ENCODE measurements at places on chromosomes 7 and 10.

DNA sequence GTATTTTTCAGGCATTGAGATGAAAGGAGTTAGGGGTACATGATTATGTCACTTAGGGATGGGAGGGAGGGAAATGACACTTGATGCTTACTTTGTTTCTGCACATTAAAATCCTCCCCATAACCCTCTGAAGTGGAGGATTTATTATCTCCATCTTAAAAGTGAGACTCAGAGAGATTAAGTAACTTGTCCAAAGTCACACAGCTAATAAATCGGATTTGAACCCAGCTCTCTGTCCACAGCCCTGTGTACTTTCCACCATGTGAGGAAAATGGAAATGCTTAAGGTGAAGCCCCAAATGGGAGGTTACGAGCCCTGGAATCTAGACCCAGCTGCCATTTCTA, 58.6 kb downstream of the HK1 start:
- no peak for DNase-seq

DNA sequence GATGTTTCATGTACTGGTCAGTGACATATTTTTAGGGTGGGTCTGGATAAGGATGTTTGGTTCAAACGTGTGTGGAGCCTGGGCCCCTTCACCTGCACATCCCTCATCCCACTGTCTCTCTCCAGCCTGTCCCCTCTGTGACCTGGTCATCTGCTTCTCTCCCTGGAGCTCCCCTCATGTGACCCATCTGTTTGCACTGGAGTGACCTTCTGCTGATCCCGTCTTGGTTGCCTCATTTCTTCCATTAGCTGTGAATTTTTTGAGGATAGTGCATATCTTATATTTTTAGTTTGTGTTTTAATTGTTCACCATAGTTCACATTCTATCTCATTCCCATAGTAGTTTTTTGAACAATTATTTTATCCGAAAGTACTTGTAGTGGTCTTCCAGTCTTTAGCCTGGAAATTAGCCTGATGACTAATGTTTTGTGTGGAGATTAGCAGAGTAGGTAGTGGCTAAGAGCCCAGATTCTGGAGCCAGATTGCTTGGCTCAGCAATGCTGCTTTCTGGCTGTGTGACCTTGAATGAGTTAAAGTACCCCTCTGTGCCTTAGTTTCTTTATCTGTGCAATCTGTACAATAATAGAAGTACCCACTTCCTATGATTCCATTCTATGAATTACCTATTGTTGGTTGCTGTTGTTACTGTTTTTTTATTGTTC, 224.5 kb downstream of the LRMDA start:
- DNase-seq: no peak

- no peak for DNase-seq
Observed at GRCh38 chr7:36942025-36942424, 217.7 kb upstream of the AOAH start.

DNA sequence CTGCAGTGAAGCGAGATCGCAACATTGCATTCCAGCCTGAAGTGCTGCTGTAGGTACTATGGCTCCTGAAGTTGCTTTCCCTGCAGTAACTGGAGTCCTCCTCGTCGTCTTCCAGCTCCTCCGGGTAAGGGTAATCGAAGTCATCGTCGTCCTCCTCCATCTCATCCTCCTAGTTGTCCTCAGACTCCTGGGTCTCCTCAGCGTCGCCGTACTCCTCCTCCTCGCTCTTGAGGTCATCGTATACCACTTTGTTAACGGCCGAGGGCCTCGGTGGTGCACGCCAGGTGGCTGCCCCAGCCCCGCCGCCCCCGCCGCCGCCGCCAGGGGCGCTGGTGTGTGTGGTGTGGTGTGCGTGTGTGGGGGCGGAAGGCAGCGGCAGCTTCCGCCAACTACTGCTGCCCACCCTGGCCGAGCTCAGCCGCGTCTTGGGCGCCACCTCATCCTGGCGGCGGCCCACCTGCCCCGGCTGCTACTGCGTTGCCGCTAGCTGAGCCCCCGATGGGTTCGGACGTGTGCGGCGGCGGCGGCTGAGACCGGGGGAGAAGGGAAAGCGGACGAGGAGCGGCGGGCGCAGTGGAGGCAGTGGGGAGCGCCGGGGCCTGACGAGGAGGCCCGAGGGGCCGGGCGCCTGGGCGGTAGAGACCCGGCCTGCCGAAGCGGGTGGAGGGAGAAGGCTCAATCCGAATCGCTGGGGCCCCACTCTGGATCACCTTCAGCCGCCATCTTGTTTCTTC, 11.8 kb upstream of the ACBD5 start:
- peak; percentile 90 for DNase-seq

GRCh38 chr7:12609561-12609960, 39.0 kb downstream of the SCIN start:
- no peak for DNase-seq

DNA sequence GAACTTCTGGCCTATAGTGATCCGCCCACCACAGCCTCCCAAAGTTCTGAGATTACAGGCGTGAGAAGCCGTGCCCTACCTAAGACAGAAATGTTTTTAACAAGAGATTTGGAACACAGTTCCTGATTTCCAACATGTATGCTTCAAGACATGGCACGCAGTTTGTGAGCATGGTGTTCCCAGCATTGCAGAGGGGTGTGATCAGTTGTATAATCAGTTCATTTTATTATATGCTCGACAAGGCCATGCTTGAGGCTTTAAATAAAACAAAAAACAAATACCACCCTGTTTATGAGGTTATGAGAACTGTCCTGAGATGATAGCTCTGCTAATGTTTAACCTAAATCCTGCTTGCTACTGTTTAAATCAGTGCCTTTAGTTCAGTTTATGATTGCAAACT, 60.2 kb downstream of the TASOR2 start:
- no peak for DNase-seq

DNA sequence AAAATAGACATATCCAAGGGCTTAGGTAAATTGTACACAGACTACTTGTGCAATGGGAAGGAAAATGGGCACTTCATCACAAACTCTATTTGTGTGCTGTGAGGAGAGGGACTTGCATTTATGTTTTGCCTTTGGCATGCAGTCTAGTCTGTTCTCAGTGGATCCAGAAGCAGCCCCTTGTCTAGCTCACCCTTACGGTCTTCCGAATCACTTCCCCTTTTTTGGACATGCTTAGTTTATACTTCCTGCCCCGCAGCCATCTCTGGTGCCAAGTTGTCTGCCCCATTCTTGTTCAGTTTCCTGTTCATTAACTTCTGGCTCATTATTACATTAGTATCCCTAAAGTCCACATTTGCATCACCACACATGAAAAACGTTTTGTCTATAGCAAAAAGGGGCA, 161.6 kb downstream of the NRCAM start:
- no peak for DNase-seq

GRCh38 chr7:148918058-148918596, 34.0 kb upstream of the EZH2 start:
- no peak for DNase-seq

GRCh38 chr10:127278001-127278400, 81.6 kb upstream of the INSYN2A start:
- no peak for DNase-seq
